ENCODE measurements at places on chromosomes 11 and 22.

DNA sequence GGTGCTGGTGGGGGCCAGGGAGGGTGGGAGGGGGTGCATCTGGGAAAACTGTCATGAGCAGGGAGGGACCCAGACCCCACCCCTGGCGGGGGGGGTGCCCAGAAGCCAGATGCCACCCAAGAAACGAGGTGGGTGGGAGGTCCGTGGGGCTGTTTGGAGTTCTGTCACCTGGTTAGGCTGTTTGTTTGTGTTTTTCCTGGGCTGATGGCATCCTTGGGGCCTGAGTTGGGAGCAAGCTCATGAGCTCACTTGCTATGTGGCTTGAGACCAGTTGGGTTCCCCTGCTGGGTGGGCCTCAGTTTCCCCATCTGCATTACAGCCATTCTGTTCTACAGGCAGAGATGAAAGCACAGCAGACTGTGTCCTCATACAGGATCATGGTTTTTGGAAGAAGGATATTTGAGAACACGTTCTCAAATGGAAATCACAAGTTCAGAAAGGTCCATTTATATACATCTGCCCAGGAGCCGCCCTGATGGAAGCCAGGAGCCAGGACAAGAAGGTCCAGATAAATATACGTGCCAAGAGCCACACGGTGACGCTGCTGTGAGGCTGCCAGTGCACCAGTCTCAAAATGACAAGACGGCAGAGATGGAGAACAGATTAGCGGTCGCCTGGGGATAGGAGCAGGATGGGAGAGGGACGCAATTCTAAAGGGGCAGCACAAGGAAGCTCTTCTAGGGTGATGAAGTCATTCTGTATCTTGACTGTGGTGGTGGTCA is 312.9 kb downstream of the MN1 start:
- DNase-seq: no peak

GRCh38 chr22:46792061-46792796 is 29.8 kb downstream of the TBC1D22A start:
- no peak for DNase-seq

DNA sequence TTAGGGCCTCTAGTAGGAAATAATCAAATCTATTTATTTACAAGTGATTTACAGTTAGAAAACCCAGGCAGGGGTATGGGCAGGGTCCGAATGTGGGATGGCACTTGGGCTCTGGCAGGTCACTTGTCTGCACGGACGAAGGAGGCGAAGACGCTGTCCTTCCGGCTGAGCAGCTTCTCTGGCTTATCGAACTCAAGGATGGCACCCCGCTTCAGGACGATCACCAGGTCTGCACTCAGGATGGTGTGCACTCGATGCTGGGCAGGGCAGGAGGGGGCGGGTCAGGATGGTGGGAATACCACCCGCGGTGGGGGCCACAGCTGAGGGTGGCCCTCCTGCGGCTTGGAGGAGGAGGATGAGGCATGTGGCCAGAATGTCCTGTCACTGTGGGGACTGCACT is 4.4 kb upstream of the KCNJ11 start:
- no peak for DNase-seq

DNA sequence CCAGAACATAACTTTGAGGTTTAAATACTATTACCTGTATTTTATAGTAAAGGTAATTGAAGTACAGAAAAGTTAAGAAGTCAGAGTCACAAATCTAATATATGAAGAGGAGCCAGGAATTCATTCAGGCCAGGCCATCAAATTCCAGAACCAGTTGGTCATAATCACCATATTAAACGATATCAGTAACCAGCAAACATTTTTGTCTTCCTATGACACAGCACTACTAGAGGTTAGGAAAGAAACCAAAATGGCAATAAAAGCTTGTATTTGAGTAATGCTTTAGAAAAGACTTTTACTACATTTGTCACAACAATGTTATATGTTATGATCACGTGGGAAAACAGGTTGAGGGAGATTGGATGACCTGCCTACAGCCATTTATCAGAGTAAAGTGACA is 62.2 kb downstream of the DKK3 start:
- peak; percentile 22 for DNase-seq

GRCh38 chr11:61345170-61345610 is 12.2 kb downstream of the TKFC start:
- DNase-seq: no peak

- DNase-seq: no peak
Observed at GRCh38 chr11:73945396-73945795, 5.4 kb upstream of the DNAJB13 start.

GRCh38 chr11:118128721-118129470 is 23.7 kb downstream of the SCN4B start:
- no peak for DNase-seq

DNA sequence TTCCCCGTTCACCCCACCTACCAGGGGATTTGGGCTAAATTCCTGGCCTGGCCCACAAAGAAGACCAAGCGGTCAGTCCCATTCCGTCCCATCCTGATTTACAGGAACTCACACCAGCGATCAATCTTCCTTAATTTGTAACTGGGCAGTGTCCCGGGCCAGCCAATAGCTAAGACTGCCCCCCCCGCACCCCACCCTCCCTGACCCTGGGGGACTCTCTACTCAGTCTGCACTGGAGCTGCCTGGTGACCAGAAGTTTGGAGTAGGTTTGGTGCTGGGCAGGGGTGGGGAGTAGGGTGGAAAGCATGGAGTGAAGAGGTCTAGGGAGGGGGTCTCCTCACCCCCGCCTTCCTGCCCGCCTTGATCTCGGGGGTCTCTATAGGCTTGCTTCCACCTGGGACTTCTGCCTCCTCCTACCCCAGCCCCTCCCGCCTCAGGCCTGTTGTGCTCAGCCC is at the start of gene SERPING1:
SERPING1 (plus strand) TSS at position 225 of the 455 bp plus-strand sequence. CDS start 586 bp downstream, outside the sequence.
- DNase-seq: no peak

- no peak for DNase-seq
Observed at GRCh38 chr11:92967867-92968266, 1.6 kb upstream of the MTNR1B start.

GRCh38 chr11:128572965-128573364 is 14.4 kb downstream of the ETS1 start:
- no peak for DNase-seq

- DNase-seq: no peak
Observed at GRCh38 chr11:16047073-16047472, 309.3 kb downstream of the SOX6 start.

- DNase-seq: no peak
Observed at GRCh38 chr22:20956258-20957101, 10.6 kb upstream of the AIFM3 start.

- no peak for DNase-seq
Observed at GRCh38 chr11:83174008-83174407, 17.1 kb downstream of the PCF11 start.

DNA sequence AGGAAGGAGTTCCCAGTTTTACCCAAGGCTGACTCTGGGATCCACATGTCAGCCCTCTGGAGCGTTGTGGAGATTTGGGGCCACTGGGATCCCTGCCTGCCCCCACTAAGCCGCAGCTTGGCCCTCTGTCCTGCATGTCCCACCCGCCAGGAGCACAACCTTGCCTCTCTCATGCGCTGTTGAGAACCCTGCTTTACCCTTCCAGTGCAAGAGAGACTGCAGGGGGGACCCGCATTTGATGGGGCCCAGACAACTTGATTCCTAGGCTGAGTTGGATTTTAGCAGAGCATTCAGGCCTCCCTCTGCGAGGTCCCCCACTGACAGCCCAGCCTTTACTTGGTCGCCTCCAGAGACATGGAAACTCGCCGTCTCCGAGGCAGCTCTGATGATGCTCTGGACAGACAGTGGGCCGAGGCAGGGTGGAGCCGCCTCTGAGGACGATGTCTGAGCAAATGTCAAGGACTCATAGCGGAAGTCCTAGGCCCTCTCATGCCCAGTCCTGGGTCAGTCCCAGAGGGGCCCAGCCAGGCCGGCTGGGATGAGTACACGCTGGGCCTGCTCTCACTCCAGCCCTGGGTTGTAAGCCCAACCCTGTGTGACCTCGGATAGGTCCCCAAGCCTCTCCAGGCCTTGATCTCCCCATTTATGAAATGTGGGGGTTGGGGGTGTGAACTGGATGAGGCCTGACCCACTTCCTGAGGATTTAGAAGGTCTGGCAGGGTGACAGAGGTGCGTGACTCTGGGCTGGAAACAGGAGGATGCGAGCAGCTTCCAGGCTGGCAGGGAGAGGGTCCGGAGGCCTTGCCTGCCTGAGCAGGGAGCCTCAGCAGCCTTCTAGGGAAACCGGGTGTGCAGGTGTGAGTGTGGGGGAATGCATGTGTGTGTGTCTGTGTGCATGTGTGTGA is 630 bp downstream of the CD5 start:
- no peak for DNase-seq

GRCh38 chr11:119810478-119811232 is 81.7 kb upstream of the NECTIN1 start:
- DNase-seq: no peak

DNA sequence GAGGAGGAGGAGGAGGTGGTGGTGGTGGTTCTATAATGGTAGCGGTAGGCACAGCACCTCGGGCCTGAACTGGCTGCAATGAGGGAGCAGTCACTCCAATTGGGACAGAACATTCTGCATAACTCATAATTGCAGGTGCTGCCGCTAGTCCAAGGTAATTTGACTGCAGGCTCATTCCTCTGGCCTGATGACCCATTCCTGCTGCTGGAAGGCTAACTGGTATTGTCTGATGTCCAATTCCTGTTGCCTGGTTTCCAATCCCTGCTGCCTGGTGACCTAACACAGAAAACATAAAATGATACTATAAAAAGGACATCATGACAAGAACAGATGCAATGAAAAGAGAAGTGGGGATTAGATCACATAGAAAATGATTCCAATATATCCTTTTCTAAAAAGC is 7.9 kb upstream of the AGBL2 start:
- no peak for DNase-seq

DNA sequence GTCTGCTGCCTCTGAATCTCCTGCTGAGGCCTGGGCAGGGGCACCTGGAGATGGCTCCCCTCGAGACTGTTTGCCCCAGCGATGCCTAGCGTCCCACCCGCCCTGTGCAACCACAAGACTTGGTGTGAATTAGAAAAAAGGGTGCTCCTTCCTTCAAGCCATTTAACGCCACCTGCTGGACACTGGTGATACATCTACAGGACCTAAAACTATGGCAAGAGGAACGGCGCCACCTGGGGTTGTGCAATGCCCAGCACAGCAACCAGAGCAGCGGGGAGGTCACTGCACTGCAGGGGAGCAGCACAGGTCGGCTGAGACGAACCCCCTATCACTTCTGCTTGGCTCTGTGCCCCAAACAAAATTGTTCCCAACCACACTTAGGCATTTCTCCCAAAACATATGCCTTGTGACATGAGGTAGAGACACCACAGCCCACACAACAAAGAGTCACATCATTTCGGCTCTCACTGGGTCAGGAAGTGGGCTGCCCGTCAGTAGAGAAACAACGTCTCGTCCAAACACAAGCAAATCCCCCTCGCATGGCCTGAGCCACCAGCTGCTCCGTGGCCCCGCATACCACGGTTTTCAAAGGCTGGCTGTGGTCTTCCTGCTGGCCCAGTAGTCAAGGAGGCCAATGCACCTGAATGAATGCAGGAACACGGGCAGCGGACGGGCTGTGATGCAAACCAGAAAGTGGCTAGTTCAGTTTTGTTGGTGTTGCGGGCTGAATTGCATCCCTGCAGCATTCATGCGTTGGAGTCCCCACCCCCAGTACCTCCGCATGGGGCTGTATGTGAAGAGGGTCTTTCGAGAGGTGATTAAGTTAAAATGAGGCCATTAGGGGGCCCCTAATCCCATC is 171.9 kb downstream of the SHANK2 start:
- peak; percentile 25 for DNase-seq

DNA sequence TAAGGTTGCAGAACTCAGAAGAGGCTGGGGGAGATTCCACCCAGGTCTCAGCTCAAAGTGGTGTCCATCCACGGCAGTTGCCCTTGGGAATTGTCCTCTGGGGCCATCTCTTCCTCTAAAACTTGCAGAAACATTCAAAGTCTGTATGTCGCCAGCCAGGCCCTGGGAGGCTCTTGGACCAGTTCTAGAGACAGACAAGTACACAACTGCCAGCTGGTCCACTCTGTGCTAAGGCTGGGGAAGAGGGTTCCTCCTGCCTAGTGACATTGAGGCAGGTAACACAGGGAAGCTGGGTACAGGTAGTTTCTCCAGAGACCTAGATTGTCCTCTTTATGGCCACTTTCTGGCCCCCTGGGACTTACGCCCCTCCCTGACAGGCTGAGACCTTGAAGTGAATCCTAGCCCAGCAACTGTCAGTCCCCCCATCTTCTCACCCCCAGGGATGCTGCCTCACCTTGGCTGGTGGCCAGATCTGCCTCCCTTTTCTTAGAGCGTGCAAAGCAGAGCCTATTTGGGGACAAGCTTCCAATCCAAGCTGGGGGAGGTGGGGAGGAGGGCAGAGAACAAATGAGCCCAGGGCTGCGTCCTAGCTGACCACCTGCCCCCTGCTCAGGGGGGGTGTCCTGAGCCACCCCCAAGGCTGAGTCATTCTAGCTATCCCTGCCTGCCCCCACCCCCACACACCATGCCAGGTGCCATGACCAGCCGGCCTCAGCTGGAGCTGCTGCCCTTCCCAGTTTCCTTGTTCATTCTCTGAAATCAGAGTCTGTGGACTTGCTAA is 8.4 kb downstream of the FAM83F start:
- DNase-seq: no peak

DNA sequence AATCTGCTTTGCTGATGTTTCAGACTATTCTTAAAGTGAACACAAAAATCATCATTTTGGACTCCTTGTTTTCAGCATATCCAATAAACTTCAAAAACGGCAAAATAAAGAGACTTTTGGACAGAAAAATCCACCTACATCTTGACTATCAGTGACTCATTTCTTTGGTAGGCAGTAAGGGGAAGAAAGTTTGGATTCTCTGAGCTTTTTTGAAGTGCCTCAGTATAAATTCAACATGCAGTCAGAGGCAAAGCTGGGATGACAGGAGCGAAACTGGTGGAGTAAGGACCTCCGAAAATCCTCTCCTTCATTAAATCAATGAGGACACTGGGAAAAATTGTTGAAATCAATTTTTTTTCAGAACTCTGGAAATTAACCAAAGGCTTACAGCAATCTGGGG is 29.7 kb downstream of the EFCAB6 start:
- no peak for DNase-seq

DNA sequence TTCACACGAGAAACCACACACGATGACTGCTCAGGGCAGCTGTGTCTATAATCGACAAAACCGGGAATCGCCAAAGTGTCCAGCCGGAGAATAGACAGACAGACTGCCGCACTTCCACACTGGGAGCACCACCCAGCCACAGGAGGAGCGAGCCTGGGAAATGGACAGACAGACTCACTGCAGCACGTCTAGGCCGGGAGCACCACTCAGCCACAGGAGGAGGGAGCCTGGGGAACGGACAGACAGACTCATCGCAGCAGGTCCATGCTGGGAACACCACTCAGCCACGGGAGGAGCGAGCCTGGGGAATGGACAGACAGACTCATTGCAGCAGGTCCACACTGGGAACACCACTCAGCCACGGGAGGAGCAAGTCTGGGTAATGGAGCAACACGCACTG is 137.2 kb downstream of the BRD1 start:
- DNase-seq: no peak

- no peak for DNase-seq
Observed at GRCh38 chr22:20237480-20238440, 30.4 kb downstream of the RTN4R start.
